ENCODE measurements at places on chromosomes 1 and 21. TPM values are rescaled to one million over a fixed set of nuclear protein-coding genes. Genes with fewer than 3 reads are reported as not detected.

DNA sequence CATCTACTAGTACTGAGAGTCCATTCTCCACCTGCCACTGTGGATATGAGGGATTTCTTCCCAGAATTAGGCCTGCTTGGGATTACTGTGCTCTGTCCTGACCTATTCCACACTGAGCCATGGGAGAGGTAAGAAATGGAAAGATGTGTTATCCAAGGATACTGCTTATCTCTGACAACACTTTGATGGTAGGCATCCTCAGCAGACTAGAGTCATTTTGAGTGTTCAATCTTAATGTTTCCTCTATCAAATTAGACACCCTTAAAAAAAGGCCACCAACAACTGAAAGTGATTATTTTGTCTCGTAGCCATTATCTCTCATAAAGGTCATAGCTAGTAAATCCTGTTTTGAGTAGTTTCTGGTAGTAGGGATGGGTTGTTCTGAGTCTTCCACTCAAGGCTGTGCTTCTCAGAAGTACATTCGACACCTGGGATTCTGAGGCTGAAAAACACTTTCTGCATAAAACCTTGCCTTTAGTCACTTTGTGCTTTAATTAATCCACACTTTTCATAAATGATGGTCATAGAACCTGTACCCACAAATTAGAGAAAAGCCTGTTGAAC is 8.8 kb downstream of the ATPAF1 start:
- no peak for DNase-seq

GRCh38 chr1:107443860-107444259 is 303.0 kb downstream of the NTNG1 start:
- DNase-seq = no peak

ISG20L2 gene
- total RNA-seq = 19.7 TPM

DNA sequence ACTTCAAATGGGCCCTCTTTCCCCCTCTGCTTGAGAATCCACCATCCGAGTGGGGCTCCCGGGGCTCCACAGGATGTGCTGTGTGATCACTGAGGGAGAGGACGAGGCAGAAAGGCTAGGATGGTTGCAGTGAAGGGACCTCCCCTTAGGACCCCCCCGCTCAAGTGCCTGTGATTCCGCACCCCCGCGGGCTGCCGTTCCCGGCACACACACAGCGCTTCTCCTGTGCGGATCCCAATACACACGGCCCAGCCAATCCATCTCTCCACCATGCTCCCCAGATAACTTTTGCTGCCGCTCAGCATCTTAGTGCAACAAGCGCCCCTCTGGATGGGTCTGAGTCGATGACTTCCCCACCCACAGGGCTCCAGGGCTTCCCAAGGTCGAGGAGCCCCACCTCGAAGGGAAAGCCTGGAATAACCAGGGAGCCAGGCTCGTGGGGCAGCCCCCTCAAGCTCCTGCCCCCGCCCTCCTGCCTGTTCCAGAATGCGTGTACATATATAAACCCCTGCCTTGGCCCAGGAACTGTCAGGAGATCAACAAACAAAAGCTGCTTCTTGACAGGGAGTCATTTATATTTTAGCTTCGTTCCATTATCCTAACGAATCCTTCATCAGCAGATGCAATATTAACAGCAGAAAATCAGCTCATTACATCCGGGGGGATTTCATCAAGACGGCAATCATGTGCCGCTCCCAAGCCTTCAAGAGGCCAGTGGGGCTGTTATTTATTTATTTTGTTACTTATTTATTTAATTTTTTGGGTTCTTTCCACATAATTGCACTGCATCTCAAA is 83.7 kb downstream of the CASZ1 start:
- DNase-seq = no peak

DNA sequence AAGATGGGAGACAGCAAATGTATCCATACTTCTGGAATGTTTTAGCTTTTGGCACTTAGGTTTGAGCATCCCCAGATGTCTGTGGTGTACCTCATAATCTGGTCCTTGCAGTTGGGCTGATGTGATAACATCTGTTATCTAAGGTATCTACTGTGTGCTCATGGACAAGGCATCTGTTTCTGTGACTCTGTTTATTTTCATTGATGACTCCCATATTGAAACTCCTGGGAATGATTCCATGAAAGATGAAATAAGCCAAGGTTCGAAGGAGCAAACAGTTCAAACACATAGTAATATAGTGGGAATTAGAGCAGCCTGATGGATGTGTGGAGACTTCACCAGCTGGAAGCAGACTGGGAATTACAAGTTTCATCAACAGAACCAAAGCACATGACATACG is 20.7 kb upstream of the TRIM45 start:
- no peak for DNase-seq

DNA sequence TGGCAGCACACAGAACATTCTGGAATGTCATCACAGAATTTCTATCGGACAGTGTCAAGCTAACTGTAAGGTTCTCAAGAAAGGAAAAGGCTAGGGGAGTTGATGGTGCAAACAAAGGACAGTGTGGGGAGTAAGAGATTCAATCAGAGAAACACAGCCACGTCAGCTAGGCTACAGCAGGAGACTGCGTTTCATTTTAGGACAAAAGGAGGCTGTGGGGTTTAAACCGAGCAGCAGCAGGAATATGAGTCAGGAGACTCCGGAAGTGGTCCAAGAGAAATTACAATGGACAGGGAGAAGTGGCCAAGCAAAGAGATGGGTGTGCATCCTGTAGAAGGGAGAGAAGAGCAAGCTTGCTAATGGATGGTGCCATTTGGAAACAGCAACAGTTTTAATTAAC is 37.4 kb upstream of the C1orf198 start:
- DNase-seq = no peak

- no peak for DNase-seq
Observed at GRCh38 chr1:1006305-1007159, 6.6 kb upstream of the HES4 start.

CFAP126 gene
- total RNA-seq = 1.3 TPM

- DNase-seq = no peak
Observed at GRCh38 chr1:25727635-25728286, 72.2 kb upstream of the SELENON start.

DNA sequence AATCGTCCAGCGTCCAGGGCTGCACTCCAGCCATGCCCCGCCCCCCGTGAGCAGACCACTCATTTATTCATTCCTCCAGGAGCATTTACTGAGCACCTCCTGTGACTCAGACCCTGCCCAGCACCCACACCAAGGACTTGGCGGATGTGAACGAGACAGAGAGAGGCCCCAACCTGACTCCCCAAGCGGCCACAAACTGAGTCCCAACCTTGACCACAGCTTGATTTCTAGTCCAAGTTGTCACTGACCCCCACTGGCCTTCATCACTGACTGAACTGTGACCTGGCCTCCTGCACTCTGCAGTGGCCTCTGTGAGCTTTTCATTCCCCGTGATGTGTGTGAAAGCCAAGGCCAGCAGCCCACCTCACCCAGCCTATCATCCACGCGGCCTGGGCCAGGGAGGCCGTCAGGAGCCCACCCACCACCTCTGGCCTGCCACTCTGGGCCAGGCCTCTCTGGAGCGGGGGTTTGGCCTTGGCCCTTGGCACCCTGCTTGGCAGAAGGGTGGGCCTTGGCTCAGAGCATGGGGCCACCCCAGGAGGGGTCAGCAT is 19.3 kb upstream of the RUNX3 start:
- no peak for DNase-seq

CENPF gene
- 2.4 TPM for total RNA-seq

OXCT2 gene
- 1.6 TPM for total RNA-seq

RSBN1 gene
- total RNA-seq = 19.9 TPM

RIMS3 gene
- 1.9 TPM for total RNA-seq
